Esophagus mucosa (tissue), 1 donor: ENCODE measurements at places on chromosomes 11 and 22. TPM values are rescaled to one million over a fixed set of nuclear protein-coding genes. Genes with fewer than 3 reads are reported as not detected.

GRCh38 chr11:67314218-67314617 lies 10.9 kb downstream of the SSH3 start:
- ATAC-seq, result no peak

- ATAC-seq, result no peak
These were observed 228.2 kb upstream of the ZC3H12C start for GRCh38 chr11:109864834-109865547.

Gene FGF19
- not detected for total RNA-seq

Gene CRYBA4
- not detected for total RNA-seq

Gene UFD1
- total RNA-seq, result 57.9 TPM
